Stimulated activated CD4-positive, alpha-beta T cell treated with anti-CD3 and anti-CD28 coated beads, Interleukin-1b, Interleukin-23, amount 100 ng/mL, for 1 hour (primary cell): ENCODE measurements at places on chromosomes 4 and X.

DNA sequence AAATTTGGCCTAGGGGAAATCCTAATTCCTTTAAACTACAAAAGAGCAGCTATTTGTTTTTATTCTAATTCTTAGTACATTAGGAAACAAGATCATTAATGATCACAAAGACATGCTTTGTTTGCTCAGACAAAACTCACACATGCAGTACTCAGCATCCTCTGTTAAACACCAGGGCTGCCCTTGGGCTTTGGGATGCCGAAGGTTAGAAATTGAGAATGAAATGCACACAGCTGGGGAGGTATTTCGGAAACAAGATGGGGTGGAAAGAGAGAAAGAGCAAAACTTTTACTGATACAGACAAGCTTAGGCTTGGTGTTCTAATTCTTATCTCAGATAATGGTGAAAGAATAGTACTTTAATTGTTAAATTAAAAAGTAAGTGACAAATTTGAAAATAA, 222.6 kb downstream of the DCTD start:
- no peak for DNase-seq

GRCh38 chr4:115113506-115114106, at the start of gene NDST4:
NDST4 (minus strand) TSS chr4:115113620; CDS start chr4:115077036, 36,584 bp downstream.
- DNase-seq: no peak

DNA sequence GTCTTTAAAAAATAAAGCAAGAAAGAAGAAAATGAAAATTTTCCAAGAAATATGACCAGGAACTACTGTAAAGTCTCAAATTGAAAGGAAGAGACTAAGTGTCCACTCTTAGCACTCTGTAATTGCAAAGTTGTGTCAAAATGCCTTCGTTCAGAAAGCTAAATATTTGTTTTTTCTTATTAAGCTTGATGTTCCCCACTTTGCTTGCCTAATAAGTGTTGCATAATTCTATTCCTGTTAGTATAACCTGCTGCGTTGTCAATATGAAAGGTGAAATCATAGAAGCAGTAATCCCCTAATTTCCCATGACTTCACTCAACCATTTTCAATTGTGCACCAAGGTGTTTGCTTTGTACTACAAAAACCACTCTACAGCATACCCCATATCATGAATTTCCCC, 442.9 kb upstream of the CTSO start:
- DNase-seq: no peak

DNA sequence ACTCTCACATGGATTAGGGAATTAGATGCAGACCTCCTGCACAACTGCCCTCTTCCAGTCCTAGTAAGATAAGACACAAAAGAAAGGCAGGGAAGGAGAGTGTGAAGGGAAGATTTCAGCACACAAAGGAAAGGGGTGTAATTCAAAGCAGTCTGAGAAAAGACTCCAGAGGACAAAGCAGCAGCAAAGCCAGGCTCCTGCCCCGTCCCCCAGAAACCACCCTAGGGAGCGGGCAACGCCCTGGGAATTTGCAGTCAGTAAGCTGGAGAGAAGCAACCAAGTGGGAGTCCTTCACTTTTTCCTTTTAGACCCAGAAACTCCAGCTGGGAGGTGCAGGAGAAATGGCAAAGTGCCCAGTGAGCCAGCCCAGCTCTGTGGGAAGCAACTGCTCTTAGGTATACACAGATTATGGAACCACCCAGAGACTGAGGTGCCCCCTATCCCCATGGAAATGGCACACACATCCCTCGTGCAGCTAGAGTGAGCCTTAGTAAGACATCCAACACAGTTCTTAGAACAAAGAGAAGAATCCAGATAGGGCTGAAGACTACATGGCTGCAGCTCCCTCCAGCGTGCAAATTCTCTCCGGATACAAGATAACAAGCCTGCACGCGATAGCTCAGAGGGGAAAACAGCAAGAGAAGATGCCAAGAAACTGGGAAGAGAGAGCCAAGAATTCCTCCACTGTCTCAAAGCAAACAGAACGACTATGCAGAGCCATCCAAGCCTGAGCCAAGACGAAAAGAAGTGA, 26.5 kb upstream of the IRAK1 start:
- no peak for DNase-seq

DNA sequence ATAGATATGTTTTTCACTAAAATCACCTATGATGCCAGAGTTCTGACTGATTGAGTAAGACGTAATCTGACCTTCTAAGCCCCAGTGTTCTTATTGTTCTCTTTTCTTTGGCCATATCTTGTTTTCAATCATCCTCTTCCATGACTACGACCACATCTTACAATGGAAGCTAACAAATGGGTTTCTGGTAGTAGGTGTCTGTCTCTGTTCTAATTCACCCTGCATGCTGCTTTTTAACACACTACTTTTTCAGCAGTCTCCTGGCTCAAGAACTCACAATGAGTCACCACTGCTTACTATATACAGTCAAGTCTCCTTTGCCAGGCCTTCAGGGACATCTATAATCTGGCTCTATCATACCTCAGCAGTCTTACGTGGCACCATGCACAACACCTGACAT, 146.1 kb downstream of the NEXMIF start:
- no peak for DNase-seq
